Stimulated activated CD4-positive, alpha-beta T cell treated with anti-CD3 and anti-CD28 coated beads, Interleukin-4, amount 100 ng/mL, for 4 hours (primary cell): ENCODE measurements at places on chromosomes 13 and 19.

DNA sequence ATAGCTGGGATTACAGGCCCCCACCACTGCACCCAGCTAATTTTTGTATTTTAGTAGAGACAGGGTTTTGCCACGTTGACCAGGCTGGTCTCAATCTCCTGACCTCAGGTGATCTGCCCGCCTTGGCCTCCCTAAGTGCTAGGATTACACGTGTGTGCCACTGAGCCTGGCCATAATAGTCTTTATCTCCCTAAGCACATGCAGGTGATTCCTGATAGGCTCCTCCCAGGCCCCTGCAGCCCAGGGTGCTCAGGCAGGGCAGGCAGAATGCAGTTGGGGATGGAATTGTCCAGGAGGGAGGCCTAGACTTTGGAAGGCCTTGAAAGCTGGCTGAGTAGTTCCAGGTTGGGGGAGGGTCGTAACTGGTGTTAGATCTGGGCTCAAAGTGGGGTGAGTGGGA is 8.5 kb downstream of the ZNF526 start:
- no peak for DNase-seq

GRCh38 chr13:69092615-69093322 is 1014.9 kb upstream of the ATXN8OS start:
- no peak for DNase-seq

DNA sequence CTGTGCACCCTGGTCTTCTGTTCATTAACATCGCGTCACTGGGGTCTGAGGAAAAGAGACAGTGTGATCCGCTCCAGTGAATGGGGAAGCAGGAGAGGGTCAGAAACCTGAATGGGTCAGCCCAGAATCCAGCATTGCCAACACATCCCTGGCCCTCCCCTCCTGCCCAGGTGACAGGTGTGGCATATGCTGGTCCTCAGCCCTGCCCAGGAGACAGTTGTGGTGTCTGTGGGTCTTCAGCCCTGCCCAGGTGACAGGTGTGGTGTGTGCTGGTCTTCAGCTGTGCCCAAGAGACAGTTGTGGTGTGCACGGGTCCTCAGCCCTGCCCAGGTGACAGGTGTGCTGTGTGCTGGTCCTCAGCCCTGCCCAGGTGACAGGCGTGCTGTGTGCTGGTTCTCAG is 8.0 kb downstream of the TFDP1 start:
- DNase-seq = no peak

- DNase-seq = no peak
Measured at GRCh38 chr13:97274829-97275649, 52.9 kb downstream of the MBNL2 start.

GRCh38 chr19:49447485-49448431 is 3.9 kb downstream of the PIH1D1 start:
- no peak for DNase-seq

- DNase-seq = peak; percentile 50
Measured at GRCh38 chr19:5953680-5954213, 24.2 kb downstream of the RANBP3 start.

- peak; percentile 68 for DNase-seq
Measured at GRCh38 chr19:46728693-46729339, 11.9 kb upstream of the PRKD2 start.

- no peak for DNase-seq
Measured at GRCh38 chr13:79448413-79448812, 32.5 kb upstream of the NDFIP2 start.

DNA sequence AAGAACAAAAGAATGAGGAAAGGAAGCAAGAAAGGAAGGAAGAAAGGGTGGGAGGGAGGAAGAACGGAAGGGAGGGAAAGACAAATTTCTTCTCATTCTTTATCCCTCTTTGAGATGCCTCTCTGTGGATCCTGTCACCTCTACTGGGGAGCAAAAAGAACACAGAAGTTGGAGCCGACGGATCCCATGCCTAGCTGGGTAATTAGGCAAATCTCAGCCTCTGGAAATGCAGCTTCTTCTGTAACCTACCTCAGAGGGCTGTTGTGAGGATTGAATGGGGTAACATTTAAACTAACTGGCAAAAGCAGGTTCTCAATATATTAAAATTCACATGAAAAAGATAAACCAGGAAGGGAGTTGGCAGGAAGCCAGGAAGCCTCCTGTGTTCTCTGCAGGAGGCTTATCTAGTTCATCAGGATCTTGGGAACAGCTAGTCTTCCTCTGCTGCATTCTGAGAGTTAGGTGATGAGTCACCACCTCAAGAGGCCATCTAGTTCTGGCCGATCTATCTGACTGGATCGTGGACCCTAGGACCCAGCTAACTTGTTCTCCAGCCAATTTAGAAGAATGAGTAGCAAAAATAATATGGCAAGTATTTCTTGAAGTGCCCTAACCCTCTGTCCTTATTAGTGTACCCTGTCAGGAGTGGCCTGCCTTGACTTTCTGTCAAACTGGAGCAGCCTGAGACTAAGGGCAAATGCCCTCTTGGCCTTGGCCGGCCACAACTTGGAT is 15.2 kb upstream of the CPB2 start:
- no peak for DNase-seq

GRCh38 chr19:46514589-46515289 is 19.1 kb upstream of the PNMA8B start:
- DNase-seq = no peak
